ENCODE measurements at places on chromosomes 2 and 18.

GRCh38 chr18:50268022-50268747 is 1.9 kb upstream of the CFAP53 start:
- DNase-seq: no peak

DNA sequence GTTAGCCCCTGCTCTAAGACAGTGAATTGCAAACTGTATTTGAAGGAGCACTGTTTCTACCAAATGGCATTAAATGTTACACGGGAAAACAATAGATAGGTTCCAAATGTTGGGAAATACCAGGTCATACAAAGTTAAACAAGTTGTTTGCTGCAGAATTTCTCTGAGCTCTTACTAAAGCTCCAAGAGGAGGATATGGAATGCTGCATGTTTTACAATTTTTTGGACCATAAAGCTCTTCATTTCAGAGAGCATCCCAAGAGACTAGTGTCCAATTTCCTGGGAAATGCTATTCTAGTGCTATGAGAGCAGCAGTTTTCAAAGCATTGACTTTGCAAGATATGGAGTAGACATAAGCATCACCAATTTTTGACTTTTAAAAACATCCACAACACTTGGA is 155.6 kb upstream of the CCDC68 start:
- no peak for DNase-seq

DNA sequence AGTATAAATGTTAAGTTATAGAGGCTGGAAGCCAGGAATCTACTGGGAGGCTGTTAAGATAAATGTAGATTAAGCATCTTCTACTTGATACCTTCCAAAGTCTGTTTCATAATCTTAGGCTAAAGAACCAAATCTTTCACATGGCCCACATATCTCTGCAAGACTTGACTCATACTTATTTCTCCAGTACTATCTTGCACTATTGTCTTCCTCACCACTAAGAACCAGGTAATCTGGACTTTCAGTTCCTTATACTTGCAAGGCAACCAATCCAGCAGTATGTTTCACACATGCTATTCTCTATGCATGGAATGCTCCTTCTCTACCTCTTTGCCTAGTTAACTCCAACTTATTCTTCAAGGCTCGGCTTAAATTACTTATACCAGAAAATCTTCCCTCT is 62.2 kb downstream of the RBMS1 start:
- DNase-seq: no peak

- DNase-seq: no peak
Measured at GRCh38 chr2:47033102-47033880, 117.7 kb upstream of the MCFD2 start.

GRCh38 chr2:69307579-69308064 is 79.4 kb downstream of the GFPT1 start:
- DNase-seq: no peak

DNA sequence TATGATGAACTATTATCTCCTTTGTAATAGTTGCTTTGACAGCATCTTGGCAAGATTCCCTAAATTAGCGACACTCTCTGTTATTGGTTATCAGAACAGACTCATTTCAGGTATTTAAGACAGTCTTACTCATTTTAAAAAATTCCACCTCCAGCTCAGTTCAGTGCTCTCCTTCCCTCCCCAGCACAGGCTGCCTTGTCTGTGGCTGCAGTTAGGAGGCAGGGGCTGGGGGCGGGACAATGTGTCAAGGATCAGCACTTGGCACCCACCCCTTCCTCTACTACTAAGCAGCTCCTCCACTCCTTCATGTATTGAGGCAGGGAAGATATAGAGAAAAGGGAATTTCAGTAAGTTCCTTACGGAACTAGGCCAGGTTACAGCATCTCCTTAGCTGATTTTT is 85.0 kb downstream of the VSNL1 start:
- no peak for DNase-seq

GRCh38 chr2:627926-628560 is 49.2 kb downstream of the TMEM18 start:
- no peak for DNase-seq

DNA sequence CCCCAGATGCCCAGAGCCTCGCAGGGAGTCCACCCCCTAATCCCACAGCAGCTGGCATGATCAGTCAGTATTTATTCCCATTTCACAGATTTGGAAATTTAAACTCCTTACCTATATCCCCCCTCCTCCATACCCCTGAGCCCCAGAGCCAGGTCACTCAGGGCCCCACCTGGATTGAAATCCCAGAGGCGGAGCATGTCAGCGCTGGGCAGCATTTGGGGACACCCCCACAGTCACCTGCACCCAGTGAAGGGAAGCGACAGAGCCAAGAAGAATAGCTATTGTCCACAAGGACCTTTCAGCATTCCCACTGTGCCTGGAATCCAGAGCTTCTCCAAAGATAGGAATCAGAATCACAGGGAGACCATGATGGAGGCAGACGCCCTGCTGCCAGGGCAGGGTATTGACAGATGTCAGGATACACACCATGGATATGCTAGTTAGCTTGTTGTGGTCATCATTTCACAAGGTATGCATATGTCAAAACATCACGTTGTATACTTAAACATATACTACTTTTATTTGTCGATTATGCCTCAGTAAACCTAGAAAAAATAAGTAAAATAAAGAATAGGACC is 968 bp upstream of the ASTL start:
- DNase-seq: no peak

DNA sequence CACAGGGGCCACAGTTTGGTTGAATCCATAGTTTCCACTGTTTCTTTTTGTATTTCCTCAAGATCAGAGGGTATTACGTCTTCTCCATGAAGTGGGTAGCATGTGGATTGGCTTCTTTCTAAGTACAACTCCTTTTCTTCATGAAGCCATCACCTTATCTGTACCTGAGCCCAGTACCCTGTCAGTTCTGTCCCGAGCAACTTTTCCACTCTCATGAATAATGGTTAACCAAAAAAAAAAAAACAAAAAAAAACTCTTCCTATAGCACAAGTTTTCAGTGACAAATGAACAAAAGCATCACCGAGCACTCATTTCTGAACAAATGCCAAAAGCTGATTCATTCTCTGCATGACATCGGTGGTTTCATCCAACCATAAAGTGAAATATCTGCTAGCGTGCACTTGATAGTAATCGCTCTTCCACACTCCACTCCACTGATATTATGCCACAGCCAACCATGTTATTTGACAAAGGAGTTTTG is 53.0 kb upstream of the CCDC150 start:
- DNase-seq: peak; percentile 74

DNA sequence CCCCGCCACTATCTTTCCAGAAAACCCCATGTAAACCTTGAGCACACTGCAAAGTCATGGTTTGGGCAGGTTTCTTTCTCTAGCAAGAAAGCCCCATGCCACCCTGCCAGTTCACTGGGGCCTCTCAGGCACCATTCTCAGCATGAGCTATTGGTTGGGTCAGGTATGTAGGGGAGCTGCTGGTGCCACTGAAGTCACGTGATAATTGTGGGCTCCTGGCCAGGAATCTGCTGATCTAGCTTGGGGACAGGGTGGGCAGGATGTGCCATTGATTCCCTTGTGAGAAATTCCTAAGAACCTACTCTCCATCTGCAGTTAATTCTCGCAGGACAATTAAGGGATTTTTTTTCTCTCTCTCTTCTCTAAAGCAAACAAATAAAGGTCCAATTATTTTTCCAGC is 26.5 kb upstream of the HNMT start:
- DNase-seq: no peak

GRCh38 chr2:105834931-105835330 is 90.2 kb downstream of the NCK2 start:
- DNase-seq: no peak

DNA sequence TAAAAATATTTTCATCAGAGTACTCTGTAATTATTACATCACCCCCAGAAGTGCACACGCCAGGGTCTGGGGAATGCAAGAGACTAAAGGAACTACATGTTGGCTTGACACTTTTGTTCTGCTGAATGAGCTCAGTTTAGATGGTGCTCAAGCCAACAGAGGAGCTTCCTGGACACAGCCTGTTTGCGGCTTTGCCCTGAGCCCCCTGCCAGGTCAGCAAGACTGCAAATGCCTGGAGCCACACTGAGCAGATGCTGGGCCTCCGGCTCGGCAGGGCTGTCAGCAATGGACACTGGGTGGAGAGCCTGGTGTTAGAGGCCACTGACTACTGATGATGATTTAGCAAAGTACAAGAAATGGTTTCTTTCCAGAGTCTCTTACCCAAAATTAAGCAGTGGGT is 31.9 kb downstream of the PTPN18 start:
- no peak for DNase-seq

GRCh38 chr18:35436076-35436649 is 59.0 kb upstream of the ZNF396 start:
- DNase-seq: peak; percentile 45

- DNase-seq: no peak
Measured at GRCh38 chr2:240459401-240460252, 24.2 kb downstream of the GPC1 start.

DNA sequence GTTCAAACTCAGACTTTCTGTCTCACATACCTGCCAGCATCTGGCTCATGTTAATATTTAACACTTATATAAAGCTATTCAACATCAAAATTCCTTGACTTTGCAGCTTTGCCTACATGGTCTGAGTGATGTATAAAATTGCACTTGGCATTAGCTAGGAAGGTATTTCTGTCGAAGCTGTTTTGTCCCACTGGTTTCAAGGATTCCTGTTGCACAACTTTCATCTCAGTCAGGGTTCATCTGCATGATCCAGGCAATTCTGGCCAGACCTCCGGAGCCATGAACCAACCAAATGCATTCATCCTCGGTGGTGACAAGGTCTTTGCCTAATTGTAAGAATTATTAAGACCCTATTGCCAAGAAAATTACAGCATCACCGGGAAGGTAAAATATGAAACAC is 185.4 kb downstream of the ZEB2 start:
- no peak for DNase-seq

- DNase-seq: no peak
Measured at GRCh38 chr2:26940001-26940400, 30.4 kb upstream of the MAPRE3 start.

DNA sequence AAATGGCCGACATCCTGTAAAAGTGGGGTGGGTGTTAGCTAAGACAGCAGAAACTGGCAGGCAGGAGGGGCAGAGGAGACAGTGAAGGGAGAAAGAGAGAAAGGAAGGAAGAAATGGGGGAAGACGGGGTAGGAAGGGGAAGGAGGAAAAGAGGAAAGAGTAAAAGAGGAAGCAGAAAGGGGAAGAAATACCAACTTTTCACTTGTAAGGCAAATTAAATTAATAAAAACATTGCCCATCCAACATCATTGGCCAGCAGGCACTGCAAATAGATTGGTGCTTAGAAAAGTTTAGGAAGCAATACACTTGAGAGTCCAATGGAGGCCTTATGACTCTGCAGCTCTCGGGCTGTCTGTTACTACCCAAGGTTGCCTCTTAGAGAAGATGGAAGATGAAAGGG is 116.7 kb downstream of the TNS1 start:
- DNase-seq: no peak

- no peak for DNase-seq
Measured at GRCh38 chr2:2056531-2056930, 274.5 kb downstream of the MYT1L start.

- no peak for DNase-seq
Measured at GRCh38 chr2:134438371-134438770, 184.5 kb downstream of the MGAT5 start.
